ENCODE measurements at places on chromosomes 3 and 15.

DNA sequence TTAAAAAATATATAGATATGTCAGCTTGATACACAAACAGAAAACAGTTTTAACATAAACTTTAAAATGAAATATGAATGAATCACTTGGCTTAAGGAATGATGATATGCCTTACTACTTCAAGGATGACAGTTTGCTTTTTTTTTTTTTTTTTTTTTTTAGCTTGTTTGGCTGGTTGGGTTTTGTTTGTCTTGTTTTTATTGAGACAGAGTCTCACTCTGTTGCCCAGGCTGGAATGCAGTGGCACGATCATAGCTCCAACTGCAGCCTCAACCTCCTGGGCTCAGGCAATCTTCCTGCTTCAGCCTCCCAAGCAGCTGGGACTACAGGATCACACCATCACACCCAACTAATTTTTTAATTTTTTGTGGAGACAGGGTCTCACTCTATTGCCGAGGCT is 14.5 kb downstream of the LRRC2 start:
- DNase-seq, result no peak

- DNase-seq, result no peak
Observed at GRCh38 chr3:98326945-98327344, 26.7 kb upstream of the OR5K4 start.

DNA sequence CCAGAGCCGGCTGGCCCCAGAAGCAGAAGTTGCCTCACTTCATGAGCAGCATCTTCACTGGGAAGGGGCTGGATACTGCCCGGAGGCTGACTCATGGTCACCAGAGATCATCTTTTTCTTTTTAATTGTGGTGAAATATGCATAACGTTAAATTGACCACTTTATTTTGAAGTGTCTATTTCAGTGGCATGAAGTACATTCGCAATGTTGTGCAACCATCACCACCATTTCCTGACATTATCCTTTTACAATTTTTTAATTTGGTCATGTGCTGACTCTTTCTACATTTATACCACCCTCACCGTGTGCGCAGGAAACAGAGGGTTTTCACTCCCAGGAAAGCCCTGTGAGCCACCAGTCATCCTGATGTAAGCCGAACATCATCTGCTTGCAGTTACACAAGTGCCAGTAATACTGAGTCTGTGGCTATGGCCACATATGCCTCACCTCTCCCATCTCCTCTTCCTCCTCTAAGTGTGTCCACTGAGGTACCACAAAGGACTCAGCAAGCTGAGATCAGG is 51.6 kb upstream of the ABHD17C start:
- no peak for DNase-seq

DNA sequence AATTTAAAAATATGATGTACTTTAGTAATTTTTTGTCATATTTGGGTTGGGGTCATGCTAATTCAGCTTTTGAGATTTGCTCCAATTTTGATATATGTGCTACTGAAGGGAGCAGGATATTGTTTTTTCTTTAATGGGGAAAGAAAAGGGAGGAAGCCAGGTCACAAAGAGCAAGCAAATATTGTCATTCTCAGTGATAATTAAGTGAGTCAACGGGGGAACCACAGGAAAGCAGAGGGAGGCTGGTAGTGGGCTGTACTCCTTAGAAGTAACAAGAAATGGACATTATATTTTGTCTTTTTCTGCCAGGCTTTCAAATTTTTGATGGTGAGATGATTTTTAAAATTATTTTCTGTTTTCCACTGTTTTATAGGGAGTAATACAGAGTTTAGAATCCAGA is 45.6 kb upstream of the NMD3 start:
- DNase-seq, result no peak

DNA sequence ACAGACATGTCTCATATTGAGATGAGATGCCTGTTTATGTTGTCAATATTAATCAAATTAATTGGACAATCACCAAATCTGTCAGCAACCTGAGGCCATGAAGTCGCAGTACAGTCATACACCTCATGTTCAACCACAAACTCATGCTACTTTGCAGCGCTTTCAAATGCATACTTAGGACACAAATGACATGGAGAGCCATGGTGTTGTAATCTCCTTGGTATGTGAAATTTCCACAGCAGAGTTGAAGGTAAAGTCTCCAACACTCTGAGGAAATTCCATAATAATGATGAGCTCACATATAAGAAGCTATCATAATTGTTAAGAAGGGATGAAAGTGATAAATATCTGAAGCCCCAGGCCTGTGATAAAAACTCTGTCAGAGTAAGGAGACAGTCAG is 873.9 kb downstream of the MCTP2 start:
- DNase-seq, result no peak

GRCh38 chr3:70989174-70989573 is 594.4 kb downstream of the FOXP1 start:
- no peak for DNase-seq

- DNase-seq, result no peak
Observed at GRCh38 chr3:171531716-171532115, 71.5 kb upstream of the TNIK start.

DNA sequence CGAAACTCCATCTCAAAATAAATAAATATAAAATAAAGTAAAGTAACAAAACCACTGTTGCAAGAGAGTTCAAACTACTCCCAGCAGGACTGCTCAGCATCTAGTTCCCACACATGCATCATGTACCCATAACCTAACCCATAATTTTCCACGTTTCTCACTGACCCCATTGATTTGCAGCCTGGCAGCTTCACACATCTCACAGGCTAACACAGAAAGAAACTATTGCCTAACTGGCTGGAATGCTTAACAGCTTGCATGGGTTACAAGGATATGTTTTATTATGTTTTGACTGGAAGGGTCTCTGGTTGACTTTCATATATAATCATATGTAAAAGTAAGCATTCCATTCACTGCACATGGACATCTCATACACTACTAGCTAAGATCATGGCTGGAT is 55.6 kb upstream of the TBC1D23 start:
- DNase-seq, result no peak

DNA sequence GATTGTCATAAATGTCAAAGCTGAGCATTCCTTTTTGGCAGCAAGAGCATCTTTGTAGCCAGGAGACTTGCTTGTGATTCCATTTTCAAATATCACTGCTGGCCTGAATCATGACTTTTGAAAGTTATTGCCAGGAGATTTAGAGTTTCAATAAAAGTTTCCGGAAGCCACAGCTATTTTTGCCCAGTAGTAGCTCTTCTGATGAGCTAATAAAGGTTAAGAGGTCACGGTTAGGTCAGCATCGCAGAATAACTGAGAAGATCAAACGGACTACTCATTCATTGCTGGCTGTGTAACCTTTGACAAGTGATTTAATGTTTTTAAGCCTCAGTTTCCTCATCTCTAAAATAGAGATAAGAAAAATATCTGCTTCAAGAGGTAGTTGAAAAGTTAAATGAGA is 105.1 kb upstream of the ETV5 start:
- DNase-seq, result no peak

- no peak for DNase-seq
Observed at GRCh38 chr3:189638276-189639031, 7.3 kb downstream of the TP63 start.

GRCh38 chr15:63191895-63192618 is 2.7 kb downstream of the RAB8B start:
- no peak for DNase-seq

- DNase-seq, result no peak
Observed at GRCh38 chr15:71654042-71654719, 156.2 kb upstream of the NR2E3 start.

DNA sequence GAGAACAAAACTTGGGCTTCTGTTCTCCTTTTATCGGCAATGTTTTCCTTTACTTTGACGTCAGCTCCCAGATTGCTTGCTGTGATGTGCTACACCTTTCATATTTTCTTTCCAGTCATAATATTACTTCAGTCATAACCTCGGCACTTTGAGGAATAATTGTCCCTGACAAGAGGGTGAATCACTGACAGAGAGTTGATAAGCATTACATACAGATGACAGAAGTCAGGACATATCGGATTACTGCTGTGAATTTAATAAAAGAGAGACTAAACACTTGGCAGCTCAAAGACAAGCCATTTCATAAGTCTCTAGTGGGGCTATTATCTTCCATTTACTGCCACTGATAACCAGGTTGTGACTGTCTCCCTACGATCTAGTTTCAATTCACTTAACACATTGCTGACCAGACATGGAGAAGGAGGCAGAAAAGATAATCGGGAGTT is 362.1 kb upstream of the ARRDC4 start:
- no peak for DNase-seq

- DNase-seq, result no peak
Observed at GRCh38 chr3:181690769-181691168, 21.0 kb upstream of the SOX2 start.

GRCh38 chr3:192239956-192240355 is 487.4 kb downstream of the FGF12 start:
- no peak for DNase-seq

- no peak for DNase-seq
Observed at GRCh38 chr3:151421938-151422337, 37.4 kb upstream of the P2RY12 start.

GRCh38 chr15:72999586-72999985 is 52.7 kb upstream of the NEO1 start:
- no peak for DNase-seq

DNA sequence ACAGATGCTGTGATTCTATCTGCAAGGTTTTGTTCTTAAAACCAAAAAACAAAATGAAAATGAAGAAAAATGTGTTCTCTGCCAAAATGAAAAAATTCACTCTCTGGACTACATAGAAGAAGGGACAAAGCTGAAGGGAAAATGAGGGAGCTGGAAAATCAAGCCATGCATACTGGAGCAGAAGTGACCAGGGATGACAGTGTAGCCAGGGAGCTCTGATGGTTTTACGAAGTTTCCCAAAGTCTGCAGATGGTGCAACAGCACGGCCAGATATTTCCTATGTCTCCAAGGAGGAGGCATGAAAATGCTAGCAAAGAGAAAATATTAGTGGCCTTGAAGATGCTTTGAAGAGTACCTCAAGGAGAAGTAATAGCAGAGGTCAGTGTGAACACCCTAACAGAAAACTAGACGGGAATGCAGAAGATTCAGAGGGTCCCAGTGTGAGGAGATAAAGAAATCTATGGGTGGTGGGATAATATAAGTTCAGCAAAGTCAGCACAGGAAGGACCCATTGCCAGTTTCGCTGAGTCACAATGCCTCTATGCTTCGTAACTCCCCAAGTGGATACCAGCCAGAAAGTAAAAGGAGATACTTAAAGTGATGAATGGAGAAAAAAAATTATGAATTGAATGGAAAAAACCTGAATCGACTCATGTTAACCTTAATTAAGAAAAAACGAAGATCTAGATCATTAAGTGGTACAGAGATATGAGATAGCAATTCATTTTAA is 39.0 kb upstream of the POMGNT2 start:
- DNase-seq, result no peak

DNA sequence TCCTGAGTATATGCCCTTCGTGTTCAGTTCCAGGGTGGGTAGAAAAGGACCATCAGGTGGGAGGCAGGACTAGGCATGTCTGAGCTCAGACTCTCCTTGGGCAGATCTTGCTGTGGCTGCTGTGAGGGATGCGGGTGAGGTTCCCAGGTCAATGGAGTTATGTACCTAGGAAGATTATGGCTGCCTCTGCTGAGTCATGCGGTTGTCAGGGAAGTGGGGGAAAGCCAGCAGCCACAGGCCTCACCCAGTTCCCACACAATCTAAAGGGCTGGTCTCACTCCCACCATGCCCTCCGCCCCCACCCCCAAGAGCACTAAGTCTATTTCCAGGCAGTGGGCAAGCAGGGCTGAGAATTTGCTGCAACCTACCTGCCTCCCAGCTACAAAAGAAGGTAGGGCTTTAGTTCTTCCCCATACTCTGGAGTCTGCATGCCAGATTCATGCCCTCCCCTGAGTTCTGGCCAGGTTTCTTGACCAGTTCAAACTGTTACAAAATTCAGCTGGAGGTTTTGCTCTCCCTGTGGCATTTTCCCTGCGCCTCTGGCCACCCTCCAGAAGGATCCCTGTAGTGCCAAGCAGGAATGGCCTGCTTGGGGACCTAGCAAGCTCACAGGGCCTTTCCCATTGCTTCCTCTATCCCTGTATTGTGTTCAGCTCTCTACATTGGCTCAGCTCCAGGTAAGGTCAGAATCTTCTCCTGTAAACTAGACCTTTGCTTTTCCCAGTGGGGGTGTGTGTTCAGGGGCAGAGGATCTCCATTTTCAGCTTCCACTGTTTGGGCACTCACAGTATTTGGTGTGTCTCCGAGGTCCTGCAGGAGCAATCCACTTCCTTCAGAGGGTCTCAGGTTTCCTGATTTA is 12.7 kb upstream of the TMCO5A start:
- no peak for DNase-seq

- DNase-seq, result no peak
Observed at GRCh38 chr3:140854961-140855360, 86.7 kb upstream of the SLC25A36 start.

GRCh38 chr15:93088200-93088980 is 621 bp downstream of the RGMA start:
- DNase-seq, result no peak

GRCh38 chr3:116958291-116958690 is 248.7 kb downstream of the TUSC7 start:
- no peak for DNase-seq

- DNase-seq, result no peak
Observed at GRCh38 chr15:90813796-90814190, 54.6 kb upstream of the FURIN start.

GRCh38 chr3:14280326-14280725 is 101.7 kb downstream of the LSM3 start:
- no peak for DNase-seq

- no peak for DNase-seq
Observed at GRCh38 chr3:115652738-115653137, 29.4 kb downstream of the GAP43 start.

DNA sequence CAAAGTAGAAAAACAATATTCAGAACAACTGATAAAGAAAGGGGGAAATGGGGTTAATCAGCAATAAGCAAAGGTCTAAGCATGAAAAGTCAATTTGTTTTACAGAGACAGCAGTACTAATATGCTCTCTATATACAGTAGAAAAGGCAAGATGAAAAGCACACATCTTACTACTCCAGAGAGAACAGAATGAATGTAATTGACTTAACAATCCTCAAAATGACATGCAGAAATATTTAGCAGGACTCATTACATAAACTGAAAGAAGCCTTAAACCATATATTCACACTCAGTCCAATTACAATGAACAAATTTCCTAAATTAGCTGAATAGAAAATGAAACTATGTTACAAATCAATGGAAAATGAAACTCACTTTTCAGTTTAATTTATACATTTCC is 319.8 kb downstream of the SUCLG2 start:
- no peak for DNase-seq
